Endothelial cell of umbilical vein (primary cell): ENCODE measurements at places on chromosomes 7 and 10. TPM values are rescaled to one million over a fixed set of nuclear protein-coding genes. Genes with fewer than 3 reads are reported as not detected.

The FEZF1 gene
- not detected in 2 replicates for total RNA-seq

The NEBL gene
- total RNA-seq: 0.66 and 0.83 TPM in 2 replicates

The PON1 gene
- total RNA-seq: not detected in 2 replicates

The ICA1 gene
- total RNA-seq: 39.7 and 47.1 TPM in 2 replicates

The CLCN1 gene
- total RNA-seq: not detected in 2 replicates

The PRKAR2B gene
- total RNA-seq: 37.6 and 39.8 TPM in 2 replicates
